Activated CD4-positive, CD25-positive, alpha-beta regulatory T cell treated with anti-CD3 and anti-CD28 coated beads, Interleukin-2, amount 50 U/mL, for 24 hours (primary cell): ENCODE measurements at places on chromosomes 2 and 18.

- no peak for ATAC-seq
Measured at GRCh38 chr2:44836916-44837315, 104.6 kb upstream of the SIX3 start.

GRCh38 chr2:201854841-201855240, 48.5 kb downstream of the CDK15 start:
- ATAC-seq, result no peak

- no peak for ATAC-seq
Measured at GRCh38 chr2:136386046-136386445, 268.1 kb upstream of the CXCR4 start.

- ATAC-seq, result no peak
Measured at GRCh38 chr2:221360742-221361141, 211.4 kb downstream of the EPHA4 start.

GRCh38 chr2:7353571-7353970, 436.4 kb downstream of the RNF144A start:
- ATAC-seq, result no peak

DNA sequence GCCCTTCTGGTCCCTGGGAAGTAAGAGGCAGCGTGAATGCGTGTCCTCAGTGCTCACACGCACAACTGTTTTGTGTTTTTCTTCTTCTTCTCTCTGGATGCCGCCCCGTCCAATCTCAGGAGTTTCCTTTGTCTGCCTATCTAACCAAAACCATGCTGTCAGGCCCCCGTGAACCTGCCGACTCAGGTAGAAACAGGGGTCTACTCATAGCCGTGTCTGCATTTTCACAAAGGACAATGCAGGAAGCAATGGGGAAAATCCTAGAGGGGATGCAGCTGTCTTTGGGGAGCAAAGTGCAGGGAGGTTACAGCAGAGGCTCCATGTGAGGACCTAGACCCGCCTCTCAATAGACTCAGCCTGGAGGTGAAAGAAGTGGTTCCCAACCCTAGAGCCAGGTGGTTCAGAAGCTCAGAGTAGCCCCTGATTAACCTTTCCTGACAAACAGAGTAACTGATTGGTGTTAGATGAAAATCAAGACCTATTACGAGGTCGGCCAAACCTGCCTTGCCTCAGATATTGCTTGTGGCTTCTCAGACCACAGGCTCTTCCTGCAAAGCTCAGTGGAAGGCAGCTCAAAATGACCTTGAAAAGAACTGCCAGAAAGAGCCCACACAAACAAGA, 49.3 kb downstream of the CD226 start:
- ATAC-seq, result peak; percentile 28

- no peak for ATAC-seq
Measured at GRCh38 chr2:10274376-10274775, 28.3 kb upstream of the HPCAL1 start.

- ATAC-seq, result no peak
Measured at GRCh38 chr2:33240178-33240577, 236.3 kb upstream of the RASGRP3 start.

DNA sequence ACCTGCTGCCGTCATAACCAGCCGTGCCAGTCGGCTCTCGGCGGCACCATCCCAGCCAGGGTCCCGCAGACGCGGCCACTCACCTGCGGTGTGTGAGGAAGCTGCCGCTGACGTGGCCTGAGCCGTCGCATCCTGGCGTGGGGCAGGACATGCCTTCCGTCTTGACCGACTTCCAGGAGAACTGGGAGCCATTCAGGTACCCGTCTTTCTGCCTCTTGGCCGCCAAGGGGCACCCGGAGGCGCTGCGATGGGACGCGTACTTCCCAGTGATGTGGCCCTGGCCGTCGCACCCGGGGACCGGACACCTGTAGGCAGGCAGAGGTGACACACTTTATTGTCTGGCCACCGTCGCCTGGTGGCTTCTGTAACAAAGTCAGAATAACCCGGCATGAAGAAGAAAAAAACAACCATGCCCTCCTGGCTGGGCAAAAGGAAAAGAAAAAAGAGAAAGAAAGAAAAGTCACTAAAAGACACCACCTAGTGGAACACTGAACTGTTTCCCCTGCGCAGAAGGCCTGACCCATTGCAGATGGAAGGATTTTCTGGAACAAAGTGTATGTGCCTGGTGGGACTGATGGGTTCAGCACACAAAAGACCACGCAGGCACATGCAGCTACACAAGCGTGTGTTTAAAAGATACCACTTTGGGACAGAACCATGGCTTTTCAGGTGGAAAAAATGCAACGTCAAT, 94.9 kb upstream of the PXDN start:
- ATAC-seq, result no peak

DNA sequence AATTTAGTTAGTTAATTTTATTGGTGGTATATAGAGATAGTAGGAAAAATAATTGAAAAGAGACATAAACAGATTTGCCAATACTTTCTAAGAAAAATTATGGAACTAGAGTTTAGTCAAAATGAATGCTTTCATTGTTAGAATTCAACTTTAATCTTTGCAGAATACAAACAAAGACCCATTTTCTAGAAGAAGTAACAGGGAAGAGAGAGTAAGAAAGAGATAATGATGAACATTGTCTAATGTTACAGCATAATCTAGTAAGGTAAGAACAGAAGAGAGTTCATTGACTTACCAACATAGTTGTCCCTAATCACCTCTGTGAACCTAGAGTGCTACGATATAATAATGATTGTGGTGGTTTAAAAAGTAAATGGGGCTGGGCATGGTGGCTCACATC, 23.7 kb downstream of the SCN1A start:
- no peak for ATAC-seq

DNA sequence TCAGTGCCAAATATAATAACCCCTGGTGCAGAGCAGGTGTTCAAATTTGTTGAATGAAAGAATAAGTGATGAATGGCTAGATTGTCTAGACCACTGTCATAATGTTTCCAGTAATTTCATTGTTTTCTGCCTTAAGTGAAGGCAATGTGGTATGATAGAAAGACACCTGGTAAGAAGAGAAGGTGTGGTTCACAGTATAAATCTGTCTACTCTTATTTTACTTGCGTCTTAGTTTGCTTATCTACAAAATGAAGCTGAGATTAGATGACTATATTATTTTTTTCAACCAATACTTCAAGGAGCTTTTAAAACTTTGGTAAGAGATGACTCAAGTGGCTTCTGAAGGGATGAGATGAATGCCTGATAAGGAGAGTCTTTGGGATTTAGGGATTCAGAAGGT, 788.4 kb downstream of the EPHA4 start:
- no peak for ATAC-seq

DNA sequence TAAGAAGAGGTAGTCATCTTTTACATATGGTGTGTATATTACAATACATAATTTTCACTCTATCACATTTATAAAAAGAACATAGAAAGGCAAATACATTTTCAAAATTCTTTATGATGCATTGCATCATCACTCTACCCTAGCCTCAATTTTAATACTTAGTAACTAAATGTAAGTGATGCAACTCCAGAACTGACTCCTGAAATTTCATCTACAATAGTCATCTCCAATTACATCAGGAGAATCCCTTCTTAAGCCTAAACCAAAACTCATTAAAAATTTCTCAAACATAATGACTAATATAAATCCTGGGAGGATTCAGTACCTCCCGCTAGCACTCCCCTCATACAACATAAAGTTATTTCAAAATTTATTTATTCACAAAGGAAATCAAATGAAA, 15.9 kb downstream of the TMX3 start:
- no peak for ATAC-seq

DNA sequence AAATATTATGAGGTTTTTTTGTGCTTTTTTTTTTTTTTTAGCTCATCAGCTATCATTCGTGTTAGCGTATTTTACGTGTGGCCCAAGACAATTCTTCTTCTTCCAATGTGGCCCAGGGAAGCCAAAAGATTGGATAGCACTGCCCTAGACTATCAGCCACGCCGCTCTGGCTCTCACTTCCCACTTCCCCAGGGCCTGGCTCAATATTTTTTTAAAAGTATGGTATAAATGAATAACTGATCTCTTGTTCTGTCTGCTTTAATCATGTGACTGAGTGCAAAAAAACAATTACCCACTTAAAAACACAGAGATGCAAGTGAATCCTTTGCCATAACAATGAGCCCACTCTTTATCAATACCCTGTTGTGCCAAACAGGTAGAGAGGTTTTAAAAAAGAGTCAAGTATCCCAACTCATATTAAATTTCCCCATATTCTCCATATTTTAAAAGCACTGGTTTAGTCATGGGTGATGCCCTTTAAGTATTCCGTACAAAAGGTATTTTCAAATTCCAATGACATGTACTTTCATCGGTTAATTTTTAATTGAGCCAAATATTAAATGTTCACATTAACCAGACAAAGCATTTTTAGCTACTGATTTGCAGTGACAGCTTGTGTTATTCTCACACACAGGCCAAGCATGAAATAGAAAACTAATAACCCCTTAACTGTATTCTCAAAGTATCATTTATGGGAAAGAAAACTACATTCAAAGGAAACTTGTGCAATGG, 12.6 kb downstream of the BCL2 start:
- no peak for ATAC-seq

DNA sequence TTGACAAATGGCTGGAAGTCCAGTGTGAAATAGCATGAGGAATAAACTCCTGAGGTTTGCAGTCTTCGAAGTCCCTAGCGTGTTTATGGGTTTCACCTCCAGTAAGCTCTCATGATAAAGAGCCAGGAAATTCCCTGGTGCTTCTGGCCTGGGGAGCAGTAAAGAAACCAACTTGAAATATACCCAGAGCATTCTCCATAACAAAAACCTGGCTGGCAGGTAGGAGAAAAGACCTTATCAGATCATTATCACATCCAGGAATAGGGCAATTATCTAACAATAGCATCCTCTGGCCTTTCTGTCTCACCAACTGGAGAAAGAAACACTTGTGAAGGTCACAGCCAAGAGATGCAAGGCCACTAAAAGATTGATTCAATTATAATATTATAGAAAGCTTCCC, 513.6 kb upstream of the LRRTM4 start:
- no peak for ATAC-seq

DNA sequence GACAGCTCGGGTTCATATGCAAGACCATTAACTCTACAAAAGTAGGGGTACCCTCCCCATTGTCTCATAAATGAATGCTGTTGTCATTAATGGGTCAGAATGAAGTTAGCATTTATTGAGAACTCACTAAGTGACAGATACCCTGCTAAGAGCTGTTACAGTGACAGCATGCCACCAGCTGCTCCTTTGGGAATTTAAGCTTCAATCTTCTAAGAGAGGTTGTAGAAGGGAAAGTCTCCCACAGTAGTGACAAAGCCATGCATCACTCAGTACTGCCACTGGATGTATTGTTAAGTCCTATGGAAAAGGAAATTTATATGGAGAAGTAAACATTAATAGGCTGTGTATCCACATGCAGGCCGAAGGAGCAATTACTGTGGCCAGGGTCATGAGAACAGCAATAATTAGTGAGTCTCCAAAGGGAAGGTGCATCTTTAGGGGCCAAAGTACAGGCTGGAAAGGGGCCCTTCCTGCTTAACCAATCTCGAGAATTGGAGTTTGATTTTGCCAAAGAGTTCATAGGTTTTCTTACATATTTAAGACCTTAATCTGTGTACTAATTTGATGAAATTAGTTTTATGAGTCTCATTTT, 64.5 kb upstream of the FAM124B start:
- ATAC-seq, result no peak

DNA sequence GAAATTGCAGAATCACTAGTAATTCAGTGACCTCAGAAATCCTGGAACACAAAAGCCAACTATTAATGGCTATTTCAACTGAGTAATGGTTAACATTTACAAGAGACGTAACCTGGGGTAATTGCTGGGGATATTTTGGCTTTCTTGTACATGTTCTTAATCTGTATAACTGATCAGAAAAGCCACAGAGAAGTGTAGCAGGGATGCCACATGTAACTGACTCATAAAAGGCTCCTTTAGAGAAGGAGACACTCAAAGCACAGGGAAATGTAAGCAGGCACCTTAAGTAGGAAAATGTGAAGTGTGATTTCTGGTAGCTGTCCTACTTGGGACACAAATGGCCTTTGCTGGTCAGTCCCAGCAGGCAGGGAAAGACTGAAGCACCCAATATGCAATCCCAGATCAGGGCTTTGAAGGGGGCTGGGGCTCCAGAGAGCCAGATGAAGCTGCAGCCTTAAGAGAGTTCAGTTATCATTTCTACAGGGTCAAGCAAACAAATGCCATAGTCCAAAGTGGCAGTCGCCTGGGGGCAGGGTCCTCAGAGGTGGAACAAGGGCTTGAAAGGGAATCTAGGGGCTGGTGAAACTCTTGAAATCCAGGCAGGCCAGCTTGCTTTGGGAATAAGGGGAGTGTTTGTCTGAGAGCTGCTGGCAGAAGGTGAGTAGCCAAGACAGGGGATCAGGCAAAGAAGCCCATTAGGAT, 7.2 kb upstream of the SPOPL start:
- no peak for ATAC-seq

DNA sequence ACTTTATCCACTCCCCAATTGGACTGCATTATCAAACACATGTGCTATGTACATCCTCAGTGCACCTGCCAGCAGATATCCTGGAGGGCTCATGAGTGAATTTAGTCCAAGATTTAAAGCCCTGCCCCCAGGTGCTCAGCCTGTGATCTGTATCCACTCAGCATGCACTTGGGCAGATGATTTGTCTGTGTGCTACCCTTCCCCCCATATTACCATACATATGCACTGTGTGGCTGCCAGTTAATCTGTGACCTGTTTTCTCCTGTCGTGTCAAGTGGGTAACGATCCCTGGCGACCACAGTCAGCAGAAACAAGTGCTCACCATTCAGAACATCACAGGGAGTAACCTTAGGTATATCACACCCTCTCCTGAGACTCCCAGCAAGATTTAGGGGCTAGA, 10.2 kb downstream of the NAGK start:
- ATAC-seq, result no peak

DNA sequence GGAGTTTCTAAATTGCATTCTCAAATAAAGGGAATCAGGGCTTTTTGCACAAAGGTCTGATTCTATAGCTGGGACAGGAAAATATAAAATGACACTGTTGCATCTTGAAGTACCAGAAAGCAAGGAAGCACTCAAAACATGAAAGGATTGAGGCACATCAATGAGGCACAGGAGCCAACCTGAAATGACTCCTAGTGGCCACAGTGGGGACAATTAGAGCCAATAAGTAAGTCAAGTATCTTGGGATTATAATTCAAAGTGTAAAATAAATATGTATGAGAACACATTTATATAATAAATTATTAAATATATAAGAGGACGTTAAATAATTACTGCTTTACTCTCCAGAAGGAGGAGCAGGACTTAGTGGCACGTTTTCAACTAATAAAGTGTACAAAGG, 1259.5 kb upstream of the CDH2 start:
- ATAC-seq, result no peak

- no peak for ATAC-seq
Measured at GRCh38 chr2:160700021-160700814, 206.6 kb upstream of the RBMS1 start.

- no peak for ATAC-seq
Measured at GRCh38 chr2:240480834-240481623, 45.6 kb downstream of the GPC1 start.

DNA sequence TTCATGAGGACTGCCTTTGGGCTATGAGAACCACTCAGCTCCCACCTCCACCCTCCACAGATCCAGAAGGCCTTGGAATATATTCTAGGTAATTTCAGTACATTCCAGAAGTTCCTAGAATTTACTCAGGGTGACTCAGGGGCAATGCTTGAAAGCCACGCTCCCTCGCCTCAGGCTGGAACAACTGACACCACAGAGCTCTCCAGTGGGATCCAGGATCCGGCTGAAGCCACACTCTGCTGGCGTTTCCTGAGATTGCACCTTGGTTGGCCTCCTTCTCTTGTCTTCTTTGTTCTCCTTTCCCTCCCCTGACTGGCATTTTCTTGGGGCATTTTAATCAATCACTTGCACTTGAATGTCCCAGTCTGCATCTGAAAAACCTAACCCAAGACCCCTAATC, 92.6 kb upstream of the KCNE4 start:
- ATAC-seq, result no peak
